ENCODE measurements at places on chromosomes 11 and 22.

- DNase-seq = no peak
These were observed 727.7 kb upstream of the ANO5 start for GRCh38 chr11:21465203-21465602.

GRCh38 chr22:24969560-24970301 lies 17.2 kb downstream of the KIAA1671 start:
- DNase-seq = no peak

DNA sequence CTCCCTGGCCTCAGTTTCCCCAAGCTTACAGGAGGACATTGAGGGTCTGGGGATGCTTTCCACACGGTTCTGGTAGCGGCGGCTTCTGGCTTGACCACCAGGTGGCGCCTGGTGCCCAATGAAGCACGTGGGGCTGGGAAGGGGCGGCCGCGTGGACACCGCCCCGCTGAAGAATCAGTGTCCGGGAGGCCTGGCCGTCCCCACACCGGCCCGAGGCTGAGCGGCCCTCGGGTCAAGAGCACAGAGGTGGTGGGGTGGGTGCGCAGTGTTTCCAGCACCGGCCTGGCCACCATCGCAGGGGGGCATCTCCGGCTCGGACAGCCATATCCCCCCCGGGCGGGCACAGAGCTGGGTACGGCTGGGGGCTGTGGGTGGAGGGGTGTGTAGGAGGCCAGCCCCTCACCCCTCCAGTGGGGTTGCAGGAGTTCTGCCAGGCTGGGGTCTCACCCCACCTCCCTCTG lies 27.8 kb upstream of the PPARA start:
- no peak for DNase-seq

DNA sequence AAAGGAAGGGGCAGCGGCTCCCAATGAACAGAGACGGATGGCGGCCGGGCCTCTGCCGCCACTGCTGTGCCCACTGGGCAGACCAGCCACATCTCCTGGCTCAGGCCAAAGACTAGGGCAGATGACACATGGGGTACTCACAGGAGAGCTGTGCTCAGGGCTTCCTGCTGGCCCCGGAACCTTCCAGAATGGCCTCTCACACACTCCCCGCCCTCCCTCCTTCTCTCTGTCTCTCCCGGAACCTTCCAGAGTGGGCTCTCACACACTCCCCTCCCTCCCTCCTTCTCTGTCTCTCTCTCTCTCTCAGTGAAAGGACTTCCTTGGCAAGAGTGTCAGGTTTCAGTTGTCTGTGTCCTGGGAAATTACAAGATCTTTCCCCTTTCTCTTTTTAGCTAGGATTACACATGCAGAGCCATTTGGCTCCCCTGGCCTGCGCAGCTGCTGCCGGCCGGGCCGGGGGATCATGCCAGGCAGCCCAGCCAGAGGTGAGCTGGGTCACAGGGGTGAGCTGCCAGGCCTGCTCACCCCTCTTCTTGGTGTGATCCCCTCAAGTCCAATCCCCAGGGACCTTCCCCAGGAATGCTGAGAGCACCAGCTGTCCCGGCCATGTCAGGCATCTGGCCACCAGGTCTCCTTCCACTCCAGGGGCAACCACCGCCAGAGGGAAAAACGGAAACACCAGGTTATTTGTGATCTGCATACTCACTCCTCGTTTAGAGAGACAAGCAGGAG lies 45.3 kb upstream of the ADA2 start:
- peak; percentile 30 for DNase-seq

DNA sequence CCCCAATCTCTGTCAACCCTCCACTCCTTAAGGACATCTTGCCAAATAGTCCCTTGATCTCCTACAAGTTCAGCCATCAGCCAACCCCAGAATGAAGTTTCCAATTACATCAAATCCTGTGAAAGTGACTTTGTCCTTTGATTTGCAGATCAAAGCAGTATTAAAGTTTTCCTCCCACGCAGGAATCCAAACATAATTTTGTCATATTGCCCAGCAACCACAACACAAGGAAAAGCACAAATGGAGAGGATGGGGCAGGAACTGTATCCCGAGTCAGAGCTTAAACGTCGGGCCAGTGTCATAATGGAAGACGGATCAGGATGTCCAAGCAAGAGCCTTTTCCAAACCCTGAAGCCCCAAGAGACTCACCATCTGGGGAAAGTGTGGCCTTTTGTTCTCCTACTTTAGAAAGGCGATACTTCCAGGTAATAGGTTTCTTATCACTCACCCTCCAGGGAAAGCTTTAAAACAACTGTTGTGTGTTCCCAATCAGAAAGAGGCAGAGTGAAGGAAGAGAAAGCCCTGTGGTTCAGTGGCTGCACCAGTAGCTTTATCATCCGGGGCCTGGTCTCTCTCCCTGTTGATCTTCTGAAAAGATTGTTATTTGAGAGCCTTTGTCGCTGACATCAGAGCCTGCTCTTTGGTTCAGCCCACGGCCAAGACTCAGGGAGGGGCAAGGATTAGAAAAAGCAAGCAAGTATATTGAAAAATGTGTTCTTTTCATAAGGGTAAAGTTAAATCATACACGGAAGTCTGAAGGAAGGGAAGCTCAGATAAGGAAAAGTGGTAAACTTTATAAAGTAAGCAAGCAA lies 41.7 kb downstream of the EXPH5 start:
- DNase-seq = no peak

GRCh38 chr11:132361011-132361550 lies 990.7 kb downstream of the NTM start:
- no peak for DNase-seq

DNA sequence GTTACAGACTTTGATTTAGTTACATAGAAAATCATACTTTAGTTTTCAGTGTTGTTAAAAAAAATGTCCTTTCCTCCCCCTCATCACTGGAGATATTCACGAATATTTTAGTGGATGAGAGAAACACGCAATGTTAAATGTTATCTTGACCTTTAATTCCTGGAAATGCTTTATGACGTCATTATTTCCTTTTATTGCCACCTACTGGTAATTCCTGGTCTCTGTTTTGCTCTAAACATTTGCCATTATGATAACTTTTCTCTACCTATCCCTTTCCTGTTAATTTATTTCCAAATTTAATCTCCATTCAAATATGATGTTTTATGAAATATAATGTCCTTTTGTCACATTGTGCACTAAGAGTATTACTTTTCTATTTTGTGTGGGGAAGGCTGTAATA lies 770.6 kb downstream of the FAM181B start:
- DNase-seq = no peak

GRCh38 chr11:93089474-93090102 lies 108.2 kb downstream of the SLC36A4 start:
- DNase-seq = peak; percentile 83

DNA sequence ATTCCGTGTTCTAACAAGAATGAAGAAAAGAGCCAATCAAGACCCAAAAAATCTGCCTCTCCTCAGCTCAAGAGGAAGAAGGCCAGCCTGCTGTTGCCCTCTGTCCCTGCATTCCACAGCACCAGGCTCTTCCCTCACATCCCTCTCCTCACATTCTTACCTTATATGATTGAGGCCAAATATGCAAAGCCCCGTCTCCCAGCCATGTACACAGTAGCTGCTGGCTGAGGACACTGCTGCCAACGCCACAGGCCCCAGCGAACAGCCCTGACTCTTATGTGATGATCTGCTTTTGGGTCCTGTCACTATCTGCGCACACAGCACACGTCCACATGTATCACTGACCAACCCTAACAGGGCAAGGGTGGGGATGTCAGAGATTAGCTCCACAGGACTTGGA lies 60.2 kb downstream of the MICAL3 start:
- DNase-seq = no peak

GRCh38 chr11:74237541-74237940 lies 66.5 kb downstream of the PPME1 start:
- no peak for DNase-seq

GRCh38 chr11:131518305-131518838 lies 148.0 kb downstream of the NTM start:
- no peak for DNase-seq

DNA sequence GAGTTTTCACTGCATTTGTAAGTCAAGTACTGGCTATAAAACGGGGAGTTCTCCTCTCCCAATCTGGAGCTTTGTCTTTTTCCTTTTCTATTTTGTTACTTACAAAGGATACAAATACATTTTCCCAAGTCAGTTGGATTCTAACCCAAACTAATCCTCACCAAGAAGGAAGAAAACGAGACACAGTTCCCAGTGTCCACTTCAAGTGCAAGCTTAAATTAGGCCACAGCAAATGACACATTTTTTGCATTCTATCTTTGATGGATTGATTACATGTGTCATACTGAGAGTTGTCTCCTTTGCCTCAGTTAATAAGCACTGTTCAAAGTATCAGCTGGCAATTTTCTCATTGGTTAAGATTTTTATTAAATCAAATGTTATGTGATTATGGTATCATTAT lies 296.7 kb upstream of the ANO5 start:
- no peak for DNase-seq

- DNase-seq = no peak
These were observed 13.3 kb downstream of the PATZ1 start for GRCh38 chr22:31332886-31333285.

DNA sequence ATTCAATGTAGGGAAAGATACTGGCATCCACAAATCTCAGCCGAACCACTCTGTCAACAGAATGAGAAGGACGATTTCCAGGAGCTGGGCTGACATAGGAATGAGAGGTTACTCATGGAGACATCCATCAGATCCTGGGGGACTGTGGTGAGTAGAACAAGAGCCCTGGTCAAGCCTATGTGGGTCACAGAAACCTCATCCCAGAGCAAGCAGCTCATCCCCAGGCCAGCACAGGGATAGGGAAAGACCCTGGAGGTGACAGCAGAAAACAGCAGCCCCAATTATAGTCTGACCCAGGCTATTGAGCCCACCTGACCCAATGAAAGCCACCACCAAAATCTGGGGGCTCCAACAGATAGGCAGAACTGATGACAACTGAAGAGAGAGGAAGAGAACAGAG lies 128.0 kb upstream of the SERPIND1 start:
- no peak for DNase-seq

Data from DMS79 (cell line).